ENCODE measurements at places on chromosomes 13 and 19. TPM values are rescaled to one million over a fixed set of nuclear protein-coding genes. Genes with fewer than 3 reads are reported as not detected.

The SLC15A1 gene
- 4.6 TPM for total RNA-seq

The COX6B2 gene
- not detected for total RNA-seq

The PLEKHA4 gene
- total RNA-seq: 9.8 TPM

The TMEM150B gene
- total RNA-seq: 0.83 TPM

The ZIC5 gene
- 0.06 TPM for total RNA-seq

The PSG11 gene
- total RNA-seq: not detected

The ZNF682 gene
- total RNA-seq: 3.2 TPM

The TNFSF11 gene
- total RNA-seq: 0.79 TPM

The RNF225 gene
- total RNA-seq: not detected

The ARGLU1 gene
- total RNA-seq: 17.5 TPM

The PODNL1 gene
- 2.0 TPM for total RNA-seq

The MAB21L1 gene
- 0.09 TPM for total RNA-seq

The FXYD3 gene
- total RNA-seq: 12.7 TPM

The C19orf73 gene
- 2.0 TPM for total RNA-seq

The CIRBP gene
- 269 TPM for total RNA-seq

The FPR3 gene
- total RNA-seq: 0.63 TPM

The KASH5 gene
- 2.6 TPM for total RNA-seq

The PSG7 gene
- total RNA-seq: not detected

The TRPM4 gene
- 11.8 TPM for total RNA-seq

The CADM4 gene
- total RNA-seq: 7.7 TPM

The CA11 gene
- 5.2 TPM for total RNA-seq

The GIPR gene
- total RNA-seq: 4.6 TPM

The SRRM5 gene
- 0.23 TPM for total RNA-seq

The NFIC gene
- total RNA-seq: 162 TPM

The ZNF835 gene
- 0.86 TPM for total RNA-seq

The TUBA3C gene
- not detected for total RNA-seq

The ABHD8 gene
- 7.0 TPM for total RNA-seq

The ANKLE1 gene
- total RNA-seq: 0.04 TPM

The ZNF443 gene
- 1.6 TPM for total RNA-seq

The CEACAM3 gene
- total RNA-seq: 0.41 TPM

The GPR4 gene
- 1.2 TPM for total RNA-seq

The PET100 gene
- 53.4 TPM for total RNA-seq

The KANK3 gene
- total RNA-seq: 2.1 TPM

The KLK1 gene
- 1,981 TPM for total RNA-seq

The ADM5 gene
- 0.32 TPM for total RNA-seq

The PGLYRP2 gene
- total RNA-seq: not detected

The HIF3A gene
- 5.0 TPM for total RNA-seq

The VSTM2B gene
- not detected for total RNA-seq

The STAP2 gene
- total RNA-seq: 17.4 TPM

The AP3D1 gene
- 75.2 TPM for total RNA-seq

The CELF5 gene
- total RNA-seq: 1.2 TPM

The RFXAP gene
- 2.2 TPM for total RNA-seq

Data from pancreas (tissue), 10 donors.